B cell (primary cell): ENCODE measurements at places on chromosomes 3 and 15.

DNA sequence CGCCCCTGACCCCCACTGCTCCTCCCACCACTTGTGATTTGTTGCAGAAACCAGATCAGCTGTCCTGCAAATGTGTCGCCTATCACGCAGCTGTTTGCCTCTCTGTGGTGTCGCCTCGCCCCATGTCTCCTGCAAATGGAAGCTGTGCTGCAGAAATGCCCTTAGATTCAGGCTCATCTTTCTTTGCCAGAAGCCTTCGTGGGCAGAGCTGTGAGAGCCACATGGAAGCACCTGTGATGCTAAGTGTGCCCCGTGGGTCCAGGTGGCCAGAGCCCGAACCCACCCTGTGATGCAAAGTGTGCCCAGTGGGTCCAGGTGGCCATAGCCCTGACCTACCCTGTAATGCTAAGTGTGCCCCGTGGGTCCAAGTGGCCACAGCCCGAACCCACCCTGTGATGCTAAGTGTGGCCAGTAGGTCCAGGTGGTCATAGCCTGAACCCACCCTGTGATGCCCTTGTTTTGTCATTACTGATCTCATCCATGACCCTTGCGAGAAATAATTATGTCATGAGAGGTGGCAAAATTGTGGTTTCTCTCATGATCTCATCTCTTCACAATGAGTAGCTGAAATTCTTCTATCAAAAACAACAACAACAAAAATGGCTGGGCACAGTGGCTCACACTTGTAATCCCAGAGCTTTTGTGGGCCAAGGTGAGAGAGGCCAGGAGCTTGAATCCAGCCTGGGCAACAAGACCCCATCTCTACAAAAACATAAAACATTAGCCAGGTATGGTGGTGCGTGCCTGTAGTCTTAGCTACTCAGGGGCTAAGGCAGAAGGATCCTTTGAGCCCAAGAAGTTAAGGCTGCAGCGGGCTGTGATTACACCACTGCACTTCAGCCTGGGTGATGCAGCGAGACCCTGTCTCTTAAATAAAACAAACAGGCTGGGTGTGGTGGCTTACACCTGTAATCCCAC lies 187.4 kb downstream of the GOLGA6L6 start:
- DNase-seq, result no peak

DNA sequence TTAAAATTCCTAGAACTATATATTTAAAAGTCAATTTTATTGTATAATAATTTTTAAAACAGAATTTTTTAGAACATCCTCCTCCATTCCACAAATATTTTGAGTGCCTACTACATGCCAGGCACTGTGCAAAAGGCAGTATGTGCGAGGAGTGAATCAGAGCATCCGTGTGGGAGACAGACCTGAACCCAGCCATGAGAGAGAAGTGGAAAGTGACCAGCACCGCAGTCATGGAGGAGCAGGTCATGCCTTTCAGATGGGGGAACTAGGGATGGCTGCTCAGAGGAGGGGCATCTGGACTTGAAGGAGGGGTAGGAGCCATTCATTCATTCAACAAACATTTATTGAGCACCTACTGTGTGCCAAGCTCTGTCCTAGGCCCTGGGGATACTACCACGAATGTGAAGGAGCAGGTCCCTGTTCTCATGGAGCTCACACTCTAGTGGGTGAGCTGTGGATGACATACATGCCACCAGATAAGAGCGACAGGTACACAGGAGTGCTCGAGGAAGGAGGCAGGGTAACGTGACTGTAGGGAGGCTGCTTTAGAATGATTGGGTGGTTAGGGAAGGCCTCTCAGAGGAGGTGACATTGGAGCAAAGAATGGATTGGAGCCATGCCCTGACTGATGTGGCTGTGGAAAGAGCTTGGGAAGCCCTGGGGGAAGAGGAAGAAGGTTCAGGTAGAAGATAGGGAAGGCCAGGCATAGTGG lies 3.1 kb upstream of the CHRNA3 start:
- no peak for DNase-seq

DNA sequence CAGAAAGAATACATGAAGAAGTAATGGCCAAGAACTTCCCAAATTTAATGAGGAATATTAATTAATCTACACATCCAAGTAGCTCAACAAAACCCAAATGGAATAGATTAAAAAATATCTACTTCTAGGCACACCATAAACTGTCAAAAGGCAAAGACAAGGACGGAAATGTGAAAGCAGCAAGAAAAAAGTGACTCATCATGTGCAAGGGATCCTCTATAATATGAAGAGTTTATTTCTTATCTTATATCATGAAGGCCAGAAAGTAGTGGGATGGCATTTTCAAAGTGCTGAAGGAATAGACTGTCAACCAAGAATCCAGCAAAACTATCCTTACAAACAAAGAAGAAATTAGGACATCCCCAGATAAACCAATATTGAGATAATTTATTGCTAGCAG lies 73.9 kb upstream of the PRICKLE2 start:
- no peak for DNase-seq

- no peak for DNase-seq
Observed at GRCh38 chr3:32961189-32961715, 9.8 kb downstream of the CCR4 start.

DNA sequence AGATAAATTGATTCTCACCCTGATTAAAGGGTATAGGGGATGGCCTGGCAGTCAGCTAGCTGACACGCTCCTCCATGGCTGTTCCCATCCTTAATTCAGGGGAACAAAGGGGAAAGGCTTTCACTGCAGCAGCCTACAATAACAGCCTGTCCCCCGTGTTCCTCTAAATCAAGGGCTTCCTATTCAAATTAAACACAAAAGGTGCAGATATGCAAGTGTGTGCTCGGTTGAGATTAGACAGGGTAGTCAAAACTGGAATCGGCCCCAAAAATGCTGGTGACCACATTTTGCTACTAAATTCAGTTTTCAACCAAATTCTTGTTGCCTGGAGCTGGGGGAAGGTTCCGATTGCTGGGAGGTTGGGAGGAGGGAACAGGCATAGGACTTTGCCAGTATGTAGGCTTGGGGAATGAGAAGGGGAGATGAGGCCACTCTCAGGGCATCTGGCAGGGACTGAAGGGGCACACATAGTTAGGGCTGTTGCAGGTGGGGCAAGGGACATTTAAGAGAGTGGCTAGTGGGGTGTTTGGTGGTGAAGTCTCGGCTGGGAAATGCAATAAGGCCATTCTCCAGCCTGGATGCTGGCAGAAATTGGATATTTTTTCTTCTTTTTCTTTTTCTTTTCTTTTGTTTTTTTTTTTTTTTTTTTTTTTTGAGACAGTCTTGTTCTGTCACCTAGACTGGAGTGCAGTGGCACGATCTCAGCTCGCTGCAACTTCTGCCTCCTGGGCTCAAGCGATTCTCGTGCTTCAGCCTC lies 32.9 kb upstream of the CTSH start:
- DNase-seq, result no peak

GRCh38 chr3:45552794-45553371 lies 41.7 kb upstream of the LIMD1 start:
- DNase-seq, result no peak

- DNase-seq, result no peak
Observed at GRCh38 chr15:92621972-92622533, 33.5 kb downstream of the FAM174B start.

DNA sequence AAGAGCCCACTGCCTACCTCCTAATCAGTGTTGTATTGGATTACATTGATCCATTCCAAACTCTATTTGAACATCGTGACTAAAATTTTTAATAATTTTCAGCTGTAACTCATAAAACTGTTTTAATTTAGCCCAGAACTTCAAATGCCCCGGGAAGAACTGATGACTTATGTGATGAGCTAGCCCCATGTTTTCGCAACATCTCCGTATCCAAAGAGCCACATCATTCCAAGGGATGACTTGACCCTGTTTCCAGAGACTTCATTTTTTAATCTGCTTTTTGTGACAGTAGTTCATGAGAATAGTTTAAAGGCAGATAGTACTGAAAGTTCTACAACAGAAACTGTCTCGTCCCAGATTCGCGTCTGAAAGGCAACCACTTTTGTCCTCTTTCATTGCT lies 97.4 kb downstream of the STAC start:
- no peak for DNase-seq

DNA sequence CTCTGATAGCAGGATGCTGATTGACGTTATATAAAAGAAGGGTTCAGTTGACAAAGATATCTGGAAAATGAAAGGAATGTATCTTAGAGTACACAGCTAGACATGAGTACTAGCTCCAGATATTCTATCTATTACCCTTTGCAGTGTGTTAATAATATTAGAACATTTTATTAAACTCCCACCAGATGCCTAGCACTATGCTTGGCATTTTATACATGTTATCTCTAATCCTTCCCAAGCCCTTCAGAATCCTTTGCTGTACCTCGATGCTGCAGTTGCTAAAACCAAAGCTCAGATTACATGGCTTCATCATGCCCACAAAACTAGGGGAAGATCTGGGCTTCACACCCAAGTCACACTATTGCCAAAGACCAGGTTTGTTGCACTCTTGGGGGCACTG lies 350.1 kb upstream of the AZI2 start:
- DNase-seq, result no peak

- no peak for DNase-seq
Observed at GRCh38 chr3:77411334-77411733, 371.4 kb downstream of the ROBO2 start.

DNA sequence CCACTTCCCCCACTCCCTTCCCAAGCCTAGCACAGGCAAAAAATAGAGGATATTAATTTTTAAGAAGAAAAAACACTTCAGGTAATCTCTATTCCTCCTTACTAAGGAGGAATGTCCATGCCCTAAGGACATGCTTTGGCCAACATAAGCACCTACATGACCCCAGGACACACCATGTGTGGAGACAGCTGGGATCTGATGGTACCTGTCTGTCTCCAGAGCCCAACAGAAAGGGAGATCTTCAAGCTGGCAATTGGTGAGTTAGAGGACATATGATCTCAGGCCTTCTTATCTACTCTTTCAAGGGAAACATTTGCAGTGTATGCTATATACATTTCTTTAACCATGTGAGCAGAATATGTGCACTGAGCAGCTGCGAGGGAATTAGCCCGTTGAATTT lies 7.0 kb downstream of the TM4SF4 start:
- DNase-seq, result no peak

DNA sequence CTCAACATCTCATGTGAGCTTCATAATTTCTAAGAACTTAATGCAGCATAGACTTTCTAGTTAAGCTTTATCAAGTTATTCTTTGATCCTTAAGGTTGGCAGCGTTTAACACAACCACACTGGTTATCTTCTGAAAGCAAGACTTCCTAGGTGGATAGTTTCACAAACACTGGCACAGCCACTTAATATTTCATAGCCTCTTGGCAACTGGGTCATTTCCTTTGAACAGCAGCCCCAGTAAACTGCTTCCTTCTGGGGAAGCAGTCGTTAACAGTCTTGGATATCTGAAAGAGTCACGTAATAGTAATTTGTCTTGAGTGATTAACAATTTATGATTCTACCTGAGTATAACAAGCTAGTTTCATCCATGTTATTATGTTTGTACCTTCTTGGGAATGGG lies 45.9 kb upstream of the ABHD10 start:
- DNase-seq, result no peak

DNA sequence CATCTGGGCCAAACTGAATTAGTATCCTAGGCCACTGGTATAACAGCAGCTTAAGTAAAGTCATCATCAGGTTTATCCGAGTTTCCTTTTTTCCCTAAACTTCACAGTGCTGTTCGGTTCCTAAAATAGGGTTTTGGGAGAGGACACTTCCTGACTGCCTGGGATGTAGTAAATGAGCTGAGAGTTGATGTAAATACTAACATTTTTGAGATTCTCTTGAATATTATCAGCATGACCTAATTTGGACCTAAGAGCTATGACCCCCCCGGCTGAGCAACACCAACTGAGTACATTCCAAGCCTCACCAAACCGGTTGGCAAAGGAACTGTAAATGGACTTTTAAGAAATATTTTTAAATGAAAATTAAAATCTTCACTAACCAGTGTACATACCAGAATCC lies 78.8 kb downstream of the IL5RA start:
- no peak for DNase-seq

GRCh38 chr3:72699631-72700030 lies 148.6 kb downstream of the SHQ1 start:
- DNase-seq, result no peak

DNA sequence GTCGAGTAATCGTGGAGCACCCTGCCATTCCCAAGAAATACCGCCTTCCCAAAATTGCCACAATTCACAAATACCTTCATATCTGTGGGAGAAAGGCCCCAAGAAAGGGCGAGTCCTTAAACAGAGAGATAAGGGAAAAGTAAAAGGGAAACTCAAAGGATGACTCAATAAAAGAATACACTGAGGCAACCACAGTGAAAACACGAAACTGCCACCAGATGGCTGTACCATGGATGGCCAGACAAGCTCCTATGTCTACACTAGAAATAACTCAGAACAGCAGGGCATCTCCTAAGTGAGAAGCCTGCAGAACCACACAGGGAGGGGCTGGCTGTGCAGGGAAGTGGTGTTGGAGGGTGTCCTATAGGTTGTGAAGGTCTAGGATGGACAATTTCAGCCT lies 25.0 kb downstream of the SRGAP3 start:
- DNase-seq, result no peak

- DNase-seq, result no peak
Observed at GRCh38 chr15:91620229-91620628, 233.3 kb upstream of the SLCO3A1 start.

GRCh38 chr15:81047928-81048327 lies 47.2 kb downstream of the TLNRD1 start:
- DNase-seq, result no peak

GRCh38 chr15:78148392-78149067 lies 632 bp upstream of the IDH3A start:
- DNase-seq, result peak; percentile 21

- no peak for DNase-seq
Observed at GRCh38 chr15:68352401-68353062, 75.0 kb downstream of the FEM1B start.

DNA sequence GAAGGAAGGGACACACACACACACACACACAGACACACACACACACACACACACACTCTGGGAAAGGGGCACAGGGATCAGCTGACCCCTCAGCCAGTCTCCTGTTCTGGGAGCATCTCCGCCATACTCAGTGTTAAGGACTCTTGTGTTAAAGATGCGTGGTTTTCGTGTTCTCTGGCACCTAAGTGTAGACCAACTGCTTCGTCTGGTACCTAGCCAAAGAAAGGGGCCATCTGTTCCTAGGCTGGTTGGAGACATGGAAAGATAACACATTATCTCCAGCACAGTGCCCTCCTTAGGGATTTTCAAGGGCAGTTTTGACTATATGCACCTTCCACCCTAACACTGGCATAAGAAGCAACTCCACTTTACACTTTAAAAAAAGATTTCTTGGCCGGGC lies 65.1 kb downstream of the EPHB1 start:
- DNase-seq, result no peak

GRCh38 chr15:94122516-94122915 lies 108.8 kb upstream of the MCTP2 start:
- no peak for DNase-seq

- no peak for DNase-seq
Observed at GRCh38 chr3:141746962-141747361, 8.9 kb downstream of the RNF7 start.

- DNase-seq, result no peak
Observed at GRCh38 chr3:60979461-60980341, 271.6 kb downstream of the FHIT start.

- DNase-seq, result no peak
Observed at GRCh38 chr3:152455989-152456388, 187.3 kb downstream of the MBNL1 start.
